T follicular helper cell (primary cell): ENCODE measurements at places on chromosomes 16 and 17.

GRCh38 chr17:67022451-67022810 is 21.9 kb upstream of the CACNG1 start:
- no peak for DNase-seq

GRCh38 chr16:27215660-27216059 is 12.3 kb downstream of the KDM8 start:
- no peak for DNase-seq

DNA sequence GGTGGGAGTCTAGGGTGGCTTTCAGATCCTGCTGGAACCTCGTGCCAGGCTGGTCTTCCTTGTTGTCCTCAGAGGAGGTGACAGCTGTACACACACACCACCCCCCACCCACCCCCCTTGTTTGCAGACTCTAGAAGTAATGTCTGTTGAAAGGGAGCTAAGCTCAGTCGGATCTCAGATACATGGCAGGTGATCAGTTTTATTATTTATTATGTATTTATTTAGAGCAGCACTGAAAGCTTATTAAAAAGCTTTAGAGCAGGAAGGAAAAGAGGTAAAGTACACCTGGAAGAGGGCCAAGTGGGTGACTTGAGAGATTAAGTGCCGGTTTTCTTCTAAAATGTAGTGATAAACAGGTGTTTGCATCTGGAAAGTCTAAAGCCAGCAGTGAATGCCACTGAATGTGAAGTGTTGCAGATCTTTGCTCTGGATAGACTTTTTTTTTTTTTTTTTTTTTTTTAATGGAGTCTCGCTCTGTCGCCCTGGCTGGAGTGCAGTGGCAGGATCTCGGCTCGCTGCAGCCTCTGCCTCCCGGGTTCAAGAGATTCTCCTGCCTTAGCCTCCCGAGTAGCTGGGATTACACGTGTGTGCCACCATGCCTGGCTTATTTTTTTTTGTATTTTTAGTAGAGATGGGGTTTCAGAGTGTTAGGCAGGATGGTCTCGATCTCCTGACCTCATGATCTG is 40.2 kb downstream of the FOXK2 start:
- DNase-seq, result no peak

GRCh38 chr17:78675316-78675616 is 98.1 kb upstream of the DNAH17 start:
- no peak for DNase-seq

DNA sequence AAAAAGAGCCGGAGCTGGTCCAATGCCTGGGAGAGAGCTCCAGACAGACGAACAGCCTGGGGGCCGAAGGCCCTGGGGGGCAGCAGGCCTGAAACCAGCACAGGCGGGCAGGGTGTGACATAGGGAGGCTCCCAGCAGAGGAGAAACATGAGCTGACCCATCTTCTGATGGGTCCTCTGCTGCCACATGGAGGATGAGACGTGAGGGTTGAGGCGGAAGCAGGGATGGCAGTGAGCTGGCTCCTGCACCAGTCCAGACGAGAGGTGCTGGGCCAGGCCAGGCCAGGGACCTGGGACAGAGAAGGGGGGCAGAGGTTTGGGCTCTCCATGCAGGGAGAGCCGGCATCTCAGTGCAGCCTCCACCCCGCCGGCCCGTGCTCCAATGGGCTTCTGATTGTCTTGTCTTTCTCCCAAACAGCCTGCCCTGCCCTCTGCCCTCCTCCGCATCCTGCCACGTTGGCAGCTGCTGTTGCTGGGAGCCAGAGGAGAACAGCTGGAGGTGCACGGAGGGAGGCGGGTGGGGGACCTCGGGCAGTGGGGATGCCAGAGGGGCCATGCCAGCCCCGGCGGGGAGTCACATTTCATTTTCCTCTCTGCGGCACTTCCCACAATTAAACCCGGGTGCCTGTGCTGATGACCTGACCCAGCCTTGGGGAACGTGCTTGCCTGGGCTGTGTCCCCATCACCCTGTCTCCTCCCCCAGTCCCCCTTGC is 139.1 kb upstream of the GSE1 start:
- DNase-seq, result no peak

DNA sequence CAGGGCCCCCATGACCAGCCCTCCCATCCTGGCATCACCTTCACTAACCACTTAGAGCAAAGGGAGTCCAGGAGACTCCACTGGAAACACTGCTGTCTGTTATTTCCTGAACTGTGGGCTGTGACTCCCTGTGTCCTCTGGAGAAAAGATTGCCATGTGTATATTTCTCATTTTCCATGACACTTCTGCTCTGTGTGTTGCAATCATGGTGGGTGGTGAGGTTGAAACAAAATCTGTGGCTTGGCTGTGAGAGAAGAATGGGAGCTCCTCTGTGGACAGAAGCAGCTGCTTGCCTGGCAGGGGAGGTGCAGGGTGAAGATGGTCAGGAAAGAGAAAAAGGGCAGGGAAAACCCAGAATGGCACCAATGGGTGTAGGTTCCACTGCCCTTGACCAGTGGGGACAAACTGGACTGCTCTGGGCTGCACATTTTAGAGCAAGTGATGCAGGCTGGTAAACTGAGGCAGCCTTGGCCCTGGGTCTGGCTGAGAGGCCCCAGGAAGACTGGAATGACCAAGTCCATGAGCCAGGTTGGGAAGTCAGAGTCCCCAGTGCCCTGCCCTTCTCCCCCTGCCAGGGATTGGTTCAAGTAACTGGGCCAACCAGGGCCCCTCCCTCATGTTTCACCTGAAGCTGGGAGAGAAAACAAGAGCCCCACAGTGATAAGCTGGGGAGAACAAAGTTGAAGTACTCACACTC is 314.3 kb downstream of the C16orf95 start:
- DNase-seq, result no peak

DNA sequence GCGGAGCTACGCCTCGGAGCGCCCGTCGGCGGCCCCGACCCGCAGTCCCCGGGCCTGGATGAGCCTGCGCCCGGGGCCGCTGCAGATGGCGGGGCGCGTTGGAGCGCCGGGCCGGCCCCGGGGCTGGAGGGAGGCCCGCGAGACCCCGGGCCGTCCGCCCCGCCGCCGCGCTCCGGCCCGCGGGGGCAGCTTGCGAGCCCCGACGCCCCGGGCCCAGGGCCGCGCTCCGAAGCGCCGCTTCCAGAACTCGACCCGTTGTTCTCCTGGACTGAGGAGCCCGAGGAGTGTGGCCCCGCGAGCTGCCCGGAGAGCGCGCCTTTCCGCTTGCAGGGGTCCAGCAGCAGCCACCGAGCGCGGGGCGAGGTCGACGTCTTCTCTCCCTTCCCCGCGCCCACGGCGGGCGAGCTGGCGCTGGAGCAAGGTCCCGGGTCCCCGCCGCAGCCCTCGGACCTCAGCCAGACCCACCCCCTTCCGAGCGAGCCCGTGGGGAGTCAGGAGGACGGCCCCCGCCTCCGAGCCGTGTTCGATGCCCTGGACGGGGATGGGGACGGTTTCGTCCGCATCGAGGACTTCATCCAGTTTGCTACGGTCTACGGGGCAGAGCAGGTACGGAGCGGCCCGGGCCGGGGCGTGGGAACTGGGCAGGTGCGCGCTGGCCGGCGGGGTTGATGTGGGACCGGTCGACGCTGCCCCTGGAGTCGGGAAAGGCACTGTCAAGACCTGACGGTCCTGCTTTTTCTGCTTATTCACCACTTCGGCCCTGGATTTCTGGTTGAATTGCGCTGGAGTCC is 861 bp downstream of the RAB11FIP3 start:
- DNase-seq, result no peak
